ENCODE measurements at places on chromosomes 11 and 22.
A peak's percentile ranks its signal among the peaks of the same experiment; 100 is the strongest.

DNA sequence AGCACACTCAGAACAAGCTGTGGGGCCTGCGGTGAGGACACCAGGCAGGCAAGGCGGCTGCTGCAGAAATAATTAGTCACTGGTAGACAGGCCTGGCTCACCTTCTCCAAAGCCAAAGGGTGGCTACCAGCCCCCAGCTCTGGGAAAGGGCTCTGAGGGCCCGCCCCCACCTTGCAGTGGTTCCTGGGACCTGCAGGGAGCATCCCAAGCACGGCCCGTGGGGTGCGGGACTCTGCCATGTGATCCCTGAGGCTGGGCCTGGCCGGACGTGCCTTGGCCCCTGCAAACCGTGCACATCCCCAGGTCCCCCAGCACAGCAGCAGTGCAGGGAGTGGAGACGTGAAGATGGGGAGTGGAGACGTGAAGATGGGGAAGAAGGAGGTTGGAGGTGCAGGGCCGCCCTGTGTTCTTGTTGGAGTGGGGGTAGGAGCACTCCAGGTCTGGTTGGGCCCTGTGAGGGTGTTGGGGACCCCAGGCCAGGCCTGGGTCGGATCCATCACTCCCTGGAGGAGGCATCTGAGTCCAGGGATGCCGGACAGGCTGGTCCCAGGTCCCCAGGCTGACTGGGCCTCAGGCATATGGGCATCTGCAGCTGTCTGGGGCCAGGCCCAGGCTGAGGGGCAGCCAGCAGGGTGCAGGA, 41.9 kb downstream of the RTN4R start:
- DNase-seq = no peak

- no peak for DNase-seq
These were observed 38.9 kb downstream of the ARHGEF12 start for GRCh38 chr11:120375076-120375475.

- DNase-seq = no peak
These were observed 13.2 kb downstream of the POLA2 start for GRCh38 chr11:65274735-65275682.

DNA sequence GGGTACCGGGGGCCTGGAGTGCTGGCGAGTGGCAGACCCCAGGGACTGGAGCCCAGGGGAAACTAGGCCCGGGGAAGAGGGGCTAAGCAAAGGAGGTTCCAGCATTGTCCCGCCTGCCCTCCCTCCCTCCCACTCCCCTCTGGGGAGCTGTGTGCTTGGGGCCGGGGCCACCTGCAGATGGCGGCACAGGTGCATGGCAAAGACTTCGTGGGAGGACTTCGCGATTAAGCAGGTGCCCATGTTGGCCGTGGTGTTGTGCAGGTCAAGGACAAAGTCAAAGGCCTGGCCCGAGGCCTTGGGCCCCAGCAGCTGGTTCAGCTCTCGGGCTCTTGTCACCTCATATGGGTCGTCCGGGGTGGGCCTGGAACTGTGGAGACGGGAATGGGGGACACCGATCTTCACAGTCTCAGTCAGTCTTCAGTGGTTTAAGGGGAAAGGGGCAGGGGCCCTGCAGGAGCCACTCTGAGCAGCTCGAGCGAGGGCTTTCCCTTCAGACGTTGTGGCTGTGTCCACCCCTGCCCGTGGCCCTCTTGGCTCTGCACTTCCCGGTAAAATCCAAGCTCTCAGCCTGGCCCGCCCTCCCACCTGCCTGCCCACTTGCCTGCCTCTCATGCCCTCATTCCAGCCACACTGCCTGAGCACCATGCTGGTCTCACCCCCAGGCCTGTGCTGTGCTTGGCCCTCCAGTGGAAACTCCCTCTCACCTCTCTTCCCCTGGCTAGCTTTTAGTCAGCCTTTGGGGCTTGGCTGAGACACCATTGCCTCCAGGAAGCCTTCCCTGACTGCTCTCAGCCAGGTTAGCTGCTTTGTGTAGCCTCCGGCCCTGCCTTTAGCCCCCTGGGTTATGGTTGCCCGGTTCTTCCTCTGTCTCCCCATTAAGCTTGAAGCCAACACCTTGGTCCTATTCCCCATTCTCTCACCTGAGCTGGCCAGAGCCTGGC, 4.7 kb downstream of the ACY3 start:
- no peak for DNase-seq

- DNase-seq = no peak
These were observed at the start of gene SMIM38 for GRCh38 chr11:69155302-69156234. Gene SMIM38 (plus strand): TSS chr11:69155935. CDS start chr11:69157847, 1,912 bp downstream.

GRCh38 chr11:8927233-8927632, 5.5 kb downstream of the C11orf16 start:
- no peak for DNase-seq

- no peak for DNase-seq
These were observed 26.0 kb downstream of the BCL2L13 start for GRCh38 chr22:17664414-17665055.

- no peak for DNase-seq
These were observed 1.1 kb downstream of the TAF1D start for GRCh38 chr11:93740031-93740729.

GRCh38 chr11:18836417-18836816, 44.8 kb upstream of the PTPN5 start:
- DNase-seq = no peak

DNA sequence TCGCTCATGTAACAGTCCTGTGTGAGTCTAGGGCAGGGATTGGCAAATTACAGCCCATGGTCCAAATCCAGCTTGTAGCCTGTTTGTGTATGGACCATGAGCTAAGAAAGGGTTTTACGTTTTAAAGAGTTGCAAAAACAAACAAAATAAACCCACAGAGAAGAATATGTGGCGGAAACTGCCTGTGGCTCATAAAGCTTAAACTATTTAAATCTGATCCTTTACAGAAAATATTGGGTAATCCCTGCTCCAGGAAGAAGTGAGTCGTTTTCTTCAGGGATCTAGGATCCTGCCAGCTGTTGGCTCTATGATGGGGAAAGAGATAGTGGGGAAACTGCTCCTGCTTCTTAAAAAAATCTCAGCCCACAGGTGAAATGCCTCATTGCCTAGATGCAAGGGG, 3.4 kb upstream of the OR6Q1 start:
- no peak for DNase-seq

DNA sequence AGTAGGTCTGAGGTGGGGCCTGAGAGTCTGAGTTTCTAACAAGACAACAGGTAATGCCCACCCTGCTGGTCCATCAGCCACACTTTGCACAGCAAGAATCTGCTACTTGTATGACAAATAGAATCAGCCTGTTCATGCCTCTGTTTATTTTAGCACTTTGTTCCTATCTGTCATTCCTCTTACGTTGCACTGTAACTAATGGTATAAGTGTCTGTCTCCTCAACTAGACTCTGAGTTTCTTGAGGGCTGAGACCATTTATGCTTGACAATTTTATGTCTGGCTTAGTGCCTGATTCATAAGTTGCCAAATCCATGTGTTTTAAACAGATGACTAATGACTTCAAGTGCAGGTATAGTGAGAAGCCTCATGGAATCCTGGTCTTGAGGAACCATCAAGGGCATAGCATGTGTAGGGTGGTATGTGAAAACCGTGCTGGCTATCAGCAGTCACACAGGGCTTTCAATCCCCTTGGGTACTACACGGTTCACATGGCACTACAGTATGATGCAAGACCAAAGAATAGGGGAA, 209.7 kb downstream of the C11orf91 start:
- DNase-seq = no peak

GRCh38 chr11:86615487-86615886, 56.9 kb downstream of the ME3 start:
- no peak for DNase-seq

DNA sequence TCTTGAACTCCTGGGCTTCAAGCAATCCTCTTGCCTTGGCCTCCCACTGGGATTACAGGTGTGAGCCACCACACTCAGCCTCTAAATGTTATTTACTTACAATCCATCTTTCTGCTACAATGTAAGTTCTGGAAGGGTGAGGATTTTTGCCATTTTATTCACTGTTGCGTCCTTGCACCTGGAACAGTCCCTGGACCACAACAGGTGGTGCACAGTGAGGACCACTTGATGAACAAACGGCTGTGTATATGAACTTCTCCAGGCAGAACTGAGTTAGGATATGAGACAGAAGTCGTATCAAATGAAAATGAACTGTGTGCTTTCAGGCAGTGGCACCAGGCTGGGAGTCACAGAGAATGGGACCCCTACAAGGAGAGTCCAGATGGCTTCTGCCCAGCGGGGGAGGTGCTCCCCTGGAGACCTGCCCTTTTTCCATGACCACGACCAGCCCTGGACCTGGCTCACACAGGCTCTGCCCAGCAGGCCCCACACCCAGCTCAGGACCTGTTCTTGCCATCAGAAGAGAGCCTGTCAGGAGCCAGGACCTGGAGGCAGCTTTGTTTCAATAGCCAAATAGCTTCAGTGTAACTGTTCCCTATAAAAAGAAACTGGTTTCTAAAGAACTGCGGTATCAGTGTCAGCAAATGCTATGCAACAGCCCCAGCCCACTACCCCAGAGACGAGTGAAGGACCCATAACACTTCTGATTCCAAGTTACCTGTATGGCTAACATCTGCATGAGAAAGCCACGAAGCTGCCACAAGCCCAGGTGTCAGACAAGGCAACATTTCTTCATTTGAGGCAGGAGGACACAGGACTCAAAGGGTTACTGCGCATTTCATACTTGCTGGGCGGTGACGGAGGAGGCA, 104.9 kb downstream of the MICAL3 start:
- DNase-seq = no peak

GRCh38 chr22:50143096-50143495, 27.4 kb upstream of the PANX2 start:
- no peak for DNase-seq

GRCh38 chr11:113176599-113177360, 137.6 kb upstream of the TTC12 start:
- DNase-seq = no peak

DNA sequence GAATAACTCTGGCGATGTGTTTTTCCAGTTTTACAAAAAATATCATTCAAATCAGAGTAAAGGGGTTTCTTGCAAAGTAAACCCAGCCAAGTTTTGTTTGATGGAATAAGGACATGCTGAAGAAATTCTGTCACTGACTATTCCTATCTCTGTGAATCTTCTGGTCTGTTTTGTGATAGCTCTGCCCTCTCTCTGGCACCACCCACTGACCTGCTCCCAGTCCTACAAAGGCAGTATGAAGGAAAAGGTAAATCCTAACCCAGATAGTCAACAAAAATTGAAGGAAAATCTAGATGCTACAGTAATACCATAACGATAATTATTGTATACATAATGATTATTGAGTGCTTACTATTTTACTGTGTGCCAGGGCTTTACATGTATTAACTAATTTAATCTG, 76.3 kb upstream of the TP53AIP1 start:
- no peak for DNase-seq

GRCh38 chr11:119880143-119880542, 151.1 kb upstream of the NECTIN1 start:
- no peak for DNase-seq

DNA sequence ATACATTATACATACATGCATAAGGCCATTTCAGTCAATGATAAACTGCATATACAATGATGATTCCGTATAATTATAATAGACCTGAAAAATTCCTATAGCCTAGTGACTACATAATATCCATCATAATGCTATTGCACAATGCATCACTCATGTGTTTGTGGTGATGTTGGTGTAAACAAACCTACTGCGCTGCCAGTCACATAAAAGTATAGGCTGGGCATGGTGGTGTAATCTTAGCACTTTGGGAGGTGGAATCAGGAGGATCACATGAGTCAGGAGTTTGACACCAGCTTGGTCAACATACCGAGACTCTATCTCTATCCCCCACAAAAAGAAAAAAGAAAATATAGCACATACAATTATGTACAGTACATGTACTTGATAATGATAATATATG, 163.7 kb upstream of the DDI1 start:
- DNase-seq = no peak

DNA sequence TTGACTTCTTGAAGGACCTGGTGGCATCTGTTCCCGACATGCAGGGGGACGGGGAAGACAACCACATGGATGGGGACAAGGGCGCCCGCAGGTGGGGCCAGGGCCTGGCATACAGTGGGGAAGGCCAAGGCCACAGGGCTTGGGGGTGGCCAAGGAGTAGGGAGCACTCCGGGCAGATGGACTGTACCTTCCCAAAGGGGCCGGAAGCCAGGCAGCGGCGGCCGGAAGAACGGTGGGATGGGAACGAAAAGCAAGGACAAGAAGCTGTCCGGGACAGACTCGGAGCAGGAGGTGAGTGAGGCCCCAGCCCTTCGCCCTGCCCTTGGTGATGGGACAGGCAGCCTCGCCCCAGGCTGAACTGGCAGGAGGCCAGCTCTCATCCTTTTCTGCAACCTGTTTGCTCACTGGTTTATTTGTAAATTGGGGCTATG, 1.2 kb downstream of the DRAP1 start:
- no peak for DNase-seq

GRCh38 chr11:12285811-12286222, 91.6 kb upstream of the PARVA start:
- no peak for DNase-seq

DNA sequence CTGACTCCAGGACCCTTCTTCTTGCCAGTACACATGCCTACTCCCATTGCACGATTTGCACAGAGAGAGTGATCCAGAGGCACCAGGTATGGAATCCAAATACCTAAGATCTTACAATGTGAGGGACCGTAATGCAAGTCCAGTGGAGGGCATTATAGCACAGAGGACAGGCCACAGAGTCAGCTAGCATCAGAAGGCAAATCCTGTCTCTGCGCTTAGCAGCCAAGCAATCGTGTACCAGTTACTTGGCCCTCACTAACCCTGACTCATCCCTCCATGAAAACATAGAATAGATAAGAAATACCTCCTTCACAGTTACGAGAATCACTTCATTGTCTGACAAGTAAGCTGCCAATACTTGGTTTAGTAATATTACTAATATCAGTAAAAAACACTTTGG, 69.7 kb upstream of the SLC6A5 start:
- DNase-seq = no peak

DNA sequence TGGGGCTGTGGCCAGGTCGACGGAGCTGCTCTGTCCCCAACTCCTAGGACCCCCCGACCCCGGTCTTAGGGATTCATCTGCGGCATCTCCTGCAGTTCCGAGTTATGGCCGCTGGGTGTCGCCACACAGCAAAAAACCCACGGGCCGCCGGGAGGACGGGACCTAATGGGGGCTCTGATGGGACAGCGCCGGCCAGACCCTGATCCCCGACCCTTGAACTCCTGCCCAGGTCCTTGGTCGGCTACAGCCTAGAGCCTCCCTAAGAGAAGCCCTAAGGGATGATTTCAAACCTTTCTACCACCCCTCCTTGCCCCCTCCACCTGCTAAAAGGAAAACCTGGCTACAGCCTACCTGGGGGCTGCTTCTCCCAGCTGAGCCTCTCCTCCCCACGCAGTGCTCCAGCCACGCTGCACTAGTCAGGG, 30.8 kb upstream of the LRRC10B start:
- peak; percentile 68 for DNase-seq

GRCh38 chr22:25494774-25495173, 69.7 kb upstream of the GRK3 start:
- no peak for DNase-seq

- no peak for DNase-seq
These were observed 31.8 kb upstream of the APOBEC3A start for GRCh38 chr22:38925571-38926041.

- DNase-seq = no peak
These were observed 83.6 kb upstream of the LRRC55 start for GRCh38 chr11:57098191-57098590.

All from memory B cell (primary cell).